ENCODE measurements at places on chromosomes 7 and 10.

- DNase-seq: peak; percentile 53
These were observed 58.3 kb downstream of the CDK13 start for GRCh38 chr7:40008223-40008815.

DNA sequence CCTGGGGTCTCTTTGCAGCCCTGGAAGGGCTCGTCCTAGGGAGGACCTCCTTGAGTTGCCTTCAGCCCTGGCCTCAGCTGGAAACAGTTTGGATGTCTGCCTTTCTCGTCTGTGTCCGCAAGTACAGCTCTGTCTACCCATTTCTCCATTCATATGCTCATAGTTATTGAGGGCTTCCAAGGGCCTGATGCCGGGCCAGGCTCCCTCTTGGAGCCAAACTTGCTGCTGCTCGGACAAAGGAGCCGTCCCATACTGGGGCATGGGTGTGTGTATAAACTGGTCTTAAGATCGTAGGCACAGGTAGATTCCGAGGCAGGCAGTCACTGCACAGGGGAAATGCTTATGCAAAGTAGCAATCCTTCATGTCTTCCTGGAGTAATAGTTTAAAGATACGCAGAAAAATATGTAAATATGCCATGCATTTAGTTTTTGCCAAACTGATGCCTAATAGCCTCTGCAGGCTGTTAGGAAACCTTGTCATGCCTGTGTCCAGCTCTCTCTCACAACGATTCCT, 117.0 kb upstream of the BTBD16 start:
- DNase-seq: no peak

- no peak for DNase-seq
These were observed 596.7 kb upstream of the LRRTM3 start for GRCh38 chr10:66329147-66329546.

- DNase-seq: peak; percentile 39
These were observed 100.4 kb upstream of the PDGFA start for GRCh38 chr7:620056-620455.

GRCh38 chr7:90853205-90853604, 257.1 kb downstream of the CDK14 start:
- no peak for DNase-seq

DNA sequence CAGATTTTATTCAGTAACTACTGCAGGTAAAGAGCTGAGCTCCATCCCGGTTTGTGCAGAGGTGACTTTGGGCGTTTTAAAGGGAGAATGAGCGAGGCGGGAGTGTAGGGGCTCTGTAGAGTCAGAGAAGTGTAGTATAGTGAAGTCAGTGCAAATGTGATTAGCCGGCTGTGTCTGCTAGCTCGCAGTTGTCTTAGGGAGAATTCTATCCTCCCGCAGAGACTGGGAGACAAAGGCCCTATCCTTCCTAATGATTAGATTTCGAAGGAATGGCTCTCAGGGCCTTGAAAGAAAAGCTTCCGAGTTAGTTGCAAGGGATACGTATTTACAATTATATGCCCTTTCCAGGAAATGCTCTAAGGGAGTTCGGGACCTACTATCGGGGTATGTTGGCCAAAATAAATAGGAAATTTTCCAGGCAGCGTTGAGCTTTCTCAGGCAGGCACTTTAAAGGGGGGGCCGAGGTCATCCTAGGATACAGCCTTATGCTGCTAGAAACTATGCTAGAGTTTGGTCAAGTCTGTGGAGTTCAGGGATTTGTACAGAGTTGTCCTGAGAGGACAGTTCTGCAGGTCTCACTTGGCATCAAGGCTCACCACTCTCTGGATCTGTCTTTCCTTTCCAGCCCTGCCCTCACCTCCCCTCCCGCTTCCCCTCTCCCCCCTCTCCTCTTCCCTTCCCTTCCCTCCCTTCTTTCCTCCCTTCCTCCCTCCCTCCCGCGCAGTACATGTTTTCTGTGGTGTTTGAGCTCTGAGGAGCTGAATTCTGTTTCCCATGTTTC, 825 bp downstream of the MRPL32 start:
- peak; percentile 27 for DNase-seq

GRCh38 chr10:60086862-60087261, 180.5 kb upstream of the CCDC6 start:
- DNase-seq: no peak

GRCh38 chr10:85601526-85601925, 765.1 kb downstream of the GRID1 start:
- no peak for DNase-seq

- DNase-seq: no peak
These were observed 53.9 kb upstream of the SH2B2 start for GRCh38 chr7:102232611-102233286.

DNA sequence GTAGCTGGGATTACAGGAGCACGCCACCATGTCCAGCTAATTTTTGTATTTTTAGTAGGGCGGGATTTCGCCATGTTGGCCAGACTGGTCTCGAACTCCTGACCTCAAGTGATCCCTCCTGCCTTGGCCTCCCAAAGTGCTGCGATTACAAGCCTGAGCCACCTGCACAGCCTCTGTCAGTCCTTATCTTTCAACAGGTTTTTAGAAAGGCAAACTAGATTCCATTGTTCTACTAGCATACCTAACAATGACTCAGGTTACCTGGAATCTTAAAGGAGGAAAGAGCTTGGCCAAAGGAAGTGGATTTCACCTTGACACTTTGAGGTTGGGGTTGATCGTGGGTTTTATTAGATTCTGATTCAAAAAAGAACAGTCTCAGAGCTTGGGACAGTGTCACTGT, 3.2 kb downstream of the ABCC2 start:
- DNase-seq: no peak

DNA sequence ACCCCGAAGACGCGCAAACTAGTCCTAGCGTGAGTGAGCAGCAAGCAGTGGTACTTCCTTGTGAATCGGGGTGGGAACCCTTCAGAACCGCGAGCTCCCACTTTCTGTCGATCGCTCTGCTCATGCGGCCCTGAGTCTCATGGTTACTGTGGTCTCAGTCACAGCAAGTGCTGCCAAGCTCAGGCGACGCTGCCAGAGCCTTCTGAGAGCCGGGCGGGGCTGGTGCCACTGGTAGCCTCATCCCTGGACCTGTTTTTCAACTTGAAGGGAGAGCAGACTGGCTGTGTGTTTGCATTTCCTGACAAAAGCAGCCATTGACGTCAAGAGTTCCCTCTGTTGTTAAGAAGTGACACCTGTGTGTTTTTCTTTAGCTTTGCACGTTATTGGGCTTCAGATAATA, 32.9 kb upstream of the BHLHA15 start:
- no peak for DNase-seq

DNA sequence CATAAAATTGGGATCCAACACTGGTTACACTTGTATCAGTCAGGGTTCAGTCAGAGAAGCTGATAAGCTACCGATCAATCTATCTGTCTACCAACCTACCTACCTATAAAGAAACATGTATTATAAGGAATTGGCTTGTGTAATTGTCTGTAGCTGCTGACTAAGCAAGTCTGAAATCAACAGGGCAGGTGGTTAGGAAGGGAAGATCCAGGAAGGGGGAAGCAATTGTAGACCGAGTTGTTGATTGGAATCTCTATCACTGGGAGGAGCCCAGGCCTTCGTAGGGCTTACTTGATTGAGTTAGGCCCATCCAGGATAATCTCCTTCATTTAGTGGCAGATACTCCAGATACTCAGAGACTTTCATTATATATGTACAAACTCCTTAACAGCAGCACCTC, 271.5 kb upstream of the TEX47 start:
- DNase-seq: no peak

DNA sequence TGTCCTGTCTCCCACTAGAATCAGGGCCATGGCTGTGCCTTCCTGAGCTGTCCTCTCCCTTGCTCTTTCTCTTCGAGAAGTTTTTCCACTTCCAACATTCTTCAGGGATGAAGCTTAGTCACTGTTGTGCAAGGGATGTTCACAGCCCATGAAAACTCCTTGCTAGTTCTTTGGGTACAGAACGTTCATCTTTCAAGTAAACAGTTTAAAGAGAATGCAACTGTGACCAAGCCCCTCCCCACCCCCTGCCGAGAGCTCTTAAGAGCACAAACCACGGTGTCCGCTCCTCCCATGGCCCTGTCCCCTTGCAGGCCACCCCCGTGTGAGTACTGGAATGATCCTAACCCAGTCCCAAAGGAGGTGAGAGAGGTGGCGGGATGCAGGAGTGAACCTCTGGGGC, 161.1 kb upstream of the RHEB start:
- peak; percentile 20 for DNase-seq

DNA sequence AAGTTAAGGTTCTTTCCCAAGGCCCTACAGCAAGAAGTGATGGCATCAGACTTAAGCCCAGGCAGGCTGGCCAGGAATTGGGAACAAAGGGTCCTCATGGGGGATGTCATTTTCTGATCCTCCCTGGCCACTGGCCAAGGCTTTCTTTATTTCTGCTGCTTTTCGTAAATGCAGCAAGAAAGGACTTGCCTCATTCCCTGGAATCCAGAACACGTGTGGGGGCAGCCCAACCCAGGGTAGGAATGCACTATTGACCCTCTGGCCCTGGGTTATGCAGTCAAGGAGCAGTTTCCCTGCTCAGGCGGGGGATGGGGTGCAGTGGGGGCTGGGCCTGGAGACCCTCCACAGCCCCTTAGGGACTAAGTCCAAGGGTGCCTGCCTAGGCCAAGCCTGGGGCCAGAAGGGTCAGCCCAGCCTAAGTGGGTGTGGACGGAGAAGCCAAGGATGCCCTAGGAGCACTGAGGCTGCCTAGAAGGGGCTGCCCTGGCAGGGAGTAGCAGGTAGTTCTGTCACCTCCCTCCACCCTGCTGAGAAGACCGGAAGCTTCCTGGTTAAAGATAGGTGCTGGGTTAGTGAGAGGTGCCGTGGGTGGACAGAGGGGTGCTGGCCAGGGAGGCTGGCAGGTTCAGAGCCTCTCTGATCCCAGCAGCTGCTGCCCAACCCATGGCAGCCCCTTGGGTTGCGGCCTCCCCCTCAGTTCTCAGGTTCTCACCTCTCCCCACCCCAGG, 179.2 kb downstream of the SH3PXD2A start:
- DNase-seq: no peak

DNA sequence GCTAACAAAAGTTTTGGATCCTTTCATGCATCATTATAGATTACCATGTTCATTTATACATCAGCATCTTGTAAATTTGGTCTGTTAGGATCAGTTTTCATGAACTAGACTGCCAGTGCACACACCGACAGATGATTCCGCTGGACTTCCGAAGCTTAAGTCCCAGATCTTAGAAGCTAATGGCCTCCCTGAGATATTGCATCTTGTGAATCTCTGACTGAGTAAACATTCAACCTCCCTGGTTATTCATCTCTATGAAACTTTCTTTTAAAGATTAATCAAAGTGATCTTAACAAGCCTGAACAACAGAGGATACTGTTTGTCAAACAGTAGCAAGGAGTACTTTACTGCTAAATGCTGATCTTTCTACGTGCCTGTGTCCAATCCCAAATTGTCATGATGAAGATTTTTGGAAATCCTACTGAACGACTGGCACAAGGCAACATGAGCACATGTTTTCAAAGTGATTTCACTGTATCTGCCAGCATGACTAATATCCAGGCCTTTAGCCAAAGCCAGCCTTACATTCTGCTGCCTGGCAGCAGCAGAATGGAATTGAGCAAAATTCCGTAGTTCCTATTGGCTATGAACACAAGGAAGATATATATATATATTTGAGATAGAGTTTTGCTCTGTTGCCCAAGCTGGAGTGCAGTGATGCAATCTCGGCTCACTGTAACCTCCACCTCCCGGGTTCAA, 91.3 kb upstream of the ANK3 start:
- peak; percentile 83 for DNase-seq

DNA sequence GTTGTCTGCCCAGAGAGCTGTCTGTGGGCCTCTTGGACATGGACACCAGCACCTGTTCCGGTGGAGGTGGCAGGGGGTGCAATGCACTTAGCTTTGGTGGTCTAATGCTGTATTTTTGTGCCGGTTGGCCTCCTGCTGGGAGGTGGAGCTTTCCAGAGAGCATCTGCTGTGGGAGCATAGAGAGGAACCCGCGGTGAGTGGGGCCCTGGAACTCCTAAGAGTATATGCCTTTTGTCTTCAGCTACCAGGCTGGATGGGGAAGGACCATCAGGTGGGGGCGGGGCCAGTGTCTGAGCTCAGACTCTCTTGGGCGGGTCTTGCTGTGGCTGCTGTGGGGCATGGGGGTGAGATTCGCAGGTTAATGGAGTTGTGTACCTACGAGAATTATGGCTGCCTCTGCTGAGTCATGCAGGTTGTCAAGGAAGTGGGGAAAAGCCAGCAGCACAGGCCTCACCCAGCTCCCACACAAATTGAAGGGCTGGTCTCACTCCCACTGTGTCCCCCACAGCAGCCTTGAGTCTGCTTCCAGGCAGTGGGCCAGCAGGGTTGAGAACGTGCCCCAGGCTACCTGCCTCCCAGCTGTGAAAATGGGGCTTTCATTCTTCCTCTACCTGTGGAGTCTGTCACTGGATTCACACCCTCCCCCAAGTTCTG, 29.0 kb downstream of the JAKMIP3 start:
- no peak for DNase-seq

DNA sequence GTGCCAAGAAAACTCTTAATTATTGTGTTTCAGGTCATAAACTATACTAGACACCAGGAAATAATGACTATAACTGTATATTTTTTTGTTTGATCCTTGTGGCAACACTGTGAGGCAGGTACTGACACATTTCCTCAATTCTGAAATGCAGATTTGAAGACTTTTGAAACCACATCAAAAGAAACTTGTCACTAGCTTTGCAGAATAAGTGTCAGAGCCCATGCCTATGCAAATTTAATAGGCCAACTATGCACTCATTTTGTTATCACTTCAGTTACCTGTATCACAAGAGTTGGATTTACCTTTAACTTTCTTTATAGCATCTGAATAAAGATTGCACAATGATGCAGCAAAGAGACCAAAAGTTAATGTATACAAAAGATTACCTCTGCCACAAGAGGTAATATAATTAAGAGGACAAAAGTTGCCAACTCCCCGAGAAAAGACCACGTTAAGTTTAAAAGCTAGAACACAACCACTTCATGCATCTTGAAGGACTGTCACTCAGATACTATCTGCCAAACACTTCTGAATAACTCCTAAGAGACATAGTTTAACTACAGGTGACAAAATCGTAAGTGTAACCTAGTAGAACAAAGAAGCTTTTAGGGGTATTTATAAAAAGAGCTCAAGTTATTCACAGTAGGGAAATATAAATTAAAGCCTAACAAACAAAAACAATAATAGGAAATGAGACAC, 80.5 kb downstream of the ELAPOR2 start:
- DNase-seq: no peak

- DNase-seq: no peak
These were observed 15.2 kb upstream of the C10orf53 start for GRCh38 chr10:49664006-49664841.

DNA sequence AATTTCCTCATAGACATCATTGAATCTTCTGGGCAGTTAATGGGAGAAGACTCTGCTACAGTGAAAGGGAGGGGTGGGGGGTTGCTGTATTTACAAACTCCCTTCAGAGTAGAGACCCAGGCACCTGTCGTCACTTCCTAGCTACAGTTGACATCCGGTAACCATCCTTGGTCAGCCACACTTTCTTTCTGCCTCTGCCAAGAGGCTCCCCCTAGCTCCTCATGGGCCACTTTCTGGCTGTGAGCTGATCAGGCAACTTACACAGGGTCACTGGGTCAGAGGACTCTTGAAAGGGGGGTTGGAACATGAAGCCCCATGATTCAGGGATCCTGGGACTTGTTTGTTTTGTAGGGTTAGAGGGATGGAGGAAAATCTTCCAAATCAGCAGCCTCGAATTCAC, 1.2 kb downstream of the TECPR1 start:
- no peak for DNase-seq

GRCh38 chr7:116161728-116162127, 48.6 kb upstream of the TES start:
- peak; percentile 38 for DNase-seq
